ENCODE measurements at places on chromosomes 6 and 20.

- DNase-seq, result peak; percentile 75
These were observed 778 bp downstream of the PSMG4 start for GRCh38 chr6:3259491-3259958.

- DNase-seq, result no peak
These were observed 157.5 kb downstream of the ADGRG6 start for GRCh38 chr6:142459271-142459670.

DNA sequence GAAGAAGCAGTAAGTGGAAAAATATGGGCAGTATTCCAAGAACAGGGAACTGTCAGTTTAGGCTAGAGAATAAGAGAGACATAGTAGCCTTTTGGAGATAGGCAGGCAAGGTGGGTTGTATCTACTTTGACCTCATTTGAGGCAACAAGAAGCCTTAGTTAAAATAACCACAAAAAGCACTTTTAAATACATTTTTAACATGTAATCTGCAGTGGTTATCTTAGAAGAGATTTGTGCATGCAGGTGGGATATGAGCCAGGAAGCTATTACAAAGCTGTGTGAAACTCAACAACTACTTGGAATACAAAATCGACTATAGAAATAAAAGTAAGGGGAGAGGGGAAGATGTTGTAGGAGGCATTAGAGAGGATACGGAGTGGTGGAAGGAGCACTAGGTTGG is 143.7 kb upstream of the MCHR2 start:
- DNase-seq, result no peak

DNA sequence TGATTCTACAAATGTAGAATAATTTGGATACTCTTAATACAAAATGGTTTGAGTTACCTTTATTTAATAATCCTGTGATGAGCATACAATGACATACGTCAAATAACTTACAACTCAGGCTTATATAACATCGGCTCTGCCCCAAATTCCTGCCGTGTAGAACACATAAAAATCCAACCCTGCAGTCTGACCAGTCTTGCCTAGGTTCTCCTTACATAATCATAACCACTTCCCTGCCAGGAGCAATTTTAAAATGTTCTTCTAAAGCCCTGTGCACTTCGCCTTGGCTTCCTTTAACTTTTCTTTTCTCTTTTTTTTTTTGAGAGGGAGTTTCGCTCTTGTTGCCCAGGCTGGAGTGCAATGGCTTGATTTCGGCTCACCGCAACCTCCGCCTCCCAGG is 16.2 kb upstream of the IER3 start:
- DNase-seq, result no peak

GRCh38 chr6:85129881-85130280 is 320.0 kb upstream of the NT5E start:
- DNase-seq, result no peak

- no peak for DNase-seq
These were observed 74.5 kb downstream of the DACT2 start for GRCh38 chr6:168244961-168245551.

DNA sequence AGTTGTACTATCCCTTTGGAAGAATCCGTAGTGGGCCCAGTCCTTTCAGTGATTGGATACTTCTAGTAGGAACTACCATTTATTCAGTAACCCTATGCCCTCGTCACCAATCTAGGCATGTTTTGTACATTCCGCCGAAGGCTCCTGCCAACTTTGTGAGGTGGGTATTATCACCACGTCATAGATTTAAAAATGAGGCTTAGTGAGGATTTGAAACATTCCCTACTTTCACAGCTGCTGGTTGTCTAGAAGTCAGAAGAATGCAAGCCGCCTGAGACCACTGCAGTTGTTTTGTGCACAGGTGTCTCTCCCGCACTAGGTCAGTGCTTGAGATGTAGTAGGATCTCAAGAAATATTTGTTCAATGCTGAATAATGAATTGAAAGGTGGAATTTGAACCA is 32.6 kb downstream of the ENPP1 start:
- no peak for DNase-seq

- DNase-seq, result no peak
These were observed 36.4 kb upstream of the GCLC start for GRCh38 chr6:53581173-53581773.

GRCh38 chr6:99344289-99344688 is 5.2 kb downstream of the FAXC start:
- DNase-seq, result no peak

GRCh38 chr20:48015943-48016723 is 230.9 kb upstream of the SULF2 start:
- DNase-seq, result no peak

GRCh38 chr6:101706576-101706975 is 313.1 kb downstream of the GRIK2 start:
- no peak for DNase-seq

DNA sequence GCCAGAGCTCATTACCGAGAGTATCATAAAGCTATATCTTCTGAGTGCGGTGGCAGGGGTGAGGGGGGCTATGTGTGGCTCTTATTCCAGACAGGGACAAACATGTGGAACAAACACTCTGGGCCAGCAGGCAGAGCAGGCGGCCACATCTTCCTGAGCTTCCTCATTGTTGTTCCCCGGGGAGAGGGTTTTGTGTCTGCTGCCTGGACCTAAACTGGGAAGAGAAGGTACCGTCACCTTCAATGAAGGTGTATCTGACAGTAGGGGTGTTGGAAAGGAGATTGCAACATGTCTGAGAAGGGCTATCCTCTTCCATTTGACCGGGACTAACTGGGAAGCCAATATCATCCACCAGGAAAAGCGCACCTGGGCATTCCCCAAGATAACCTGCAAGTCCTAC is 1.6 kb upstream of the TFAP2D start:
- no peak for DNase-seq

- peak; percentile 96 for DNase-seq
These were observed 50.6 kb downstream of the SRC start for GRCh38 chr20:37396416-37397075.

DNA sequence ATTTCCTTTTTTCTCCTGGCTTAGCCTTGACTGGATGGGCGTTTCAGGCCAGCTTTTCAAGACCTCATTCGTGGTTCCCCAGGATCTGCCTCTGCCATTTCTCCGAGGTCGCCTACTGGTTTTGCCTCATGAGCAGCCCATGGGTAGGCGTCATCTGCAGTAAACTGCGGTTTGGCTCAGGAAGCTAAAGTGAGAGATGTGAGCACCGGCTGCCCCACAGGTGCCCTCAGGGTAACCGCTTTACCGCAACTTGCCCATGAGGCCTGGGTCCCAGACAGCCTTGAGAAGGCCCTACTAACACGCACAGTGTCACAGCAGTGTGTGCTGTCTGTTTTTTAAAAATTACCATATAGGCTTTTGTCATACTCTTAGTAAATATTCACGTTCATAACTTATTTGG is 53.4 kb upstream of the TBXT start:
- no peak for DNase-seq

DNA sequence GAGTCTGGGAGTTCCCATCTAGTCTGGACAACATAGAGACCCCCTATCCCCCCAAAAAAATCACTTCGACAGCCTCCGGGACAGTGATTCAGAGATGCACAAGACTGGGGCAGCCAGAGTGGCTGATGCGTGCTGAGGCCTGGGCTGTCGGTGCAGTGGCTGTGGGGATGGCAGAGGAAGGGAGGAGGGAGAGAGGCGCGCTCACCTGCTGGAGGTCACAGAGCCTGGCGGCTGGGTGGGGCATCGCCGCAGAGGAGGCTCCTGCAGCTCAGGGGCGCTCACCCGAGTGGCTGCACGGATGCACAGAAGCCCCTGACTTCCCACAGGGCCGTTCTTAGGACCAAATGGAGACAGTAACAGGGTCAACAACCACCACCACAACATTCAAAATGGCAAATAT is 182.8 kb downstream of the SMOC2 start:
- no peak for DNase-seq

DNA sequence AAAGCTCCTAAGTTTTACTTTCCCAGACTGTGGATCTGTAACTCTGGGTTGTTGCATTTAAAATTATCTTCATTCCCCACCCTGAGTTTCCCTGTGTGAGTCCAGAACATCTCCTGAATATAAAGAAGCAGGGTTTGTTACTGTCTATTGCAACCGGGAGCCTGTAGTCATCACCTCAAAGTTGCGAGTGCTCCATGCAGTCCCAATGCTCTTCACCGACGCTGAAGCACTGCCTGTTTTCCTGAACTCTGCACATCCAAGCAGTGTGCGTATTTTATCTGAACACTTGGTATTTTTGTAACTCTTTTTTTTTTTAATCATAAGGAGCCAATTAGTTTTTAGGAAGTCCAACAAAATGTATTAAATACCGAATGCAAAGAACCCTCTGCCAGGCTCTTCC is 907 bp upstream of the HLA-B start:
- DNase-seq, result no peak

- no peak for DNase-seq
These were observed 43.3 kb downstream of the SNX5 start for GRCh38 chr20:17925141-17925939.

- peak; percentile 40 for DNase-seq
These were observed 42.9 kb downstream of the RIOK1 start for GRCh38 chr6:7432391-7433120.

- DNase-seq, result peak; percentile 9
These were observed 76.1 kb downstream of the HCRTR2 start for GRCh38 chr6:55250400-55250799.

GRCh38 chr6:108020472-108021116 is 53.9 kb downstream of the OSTM1 start:
- DNase-seq, result no peak

DNA sequence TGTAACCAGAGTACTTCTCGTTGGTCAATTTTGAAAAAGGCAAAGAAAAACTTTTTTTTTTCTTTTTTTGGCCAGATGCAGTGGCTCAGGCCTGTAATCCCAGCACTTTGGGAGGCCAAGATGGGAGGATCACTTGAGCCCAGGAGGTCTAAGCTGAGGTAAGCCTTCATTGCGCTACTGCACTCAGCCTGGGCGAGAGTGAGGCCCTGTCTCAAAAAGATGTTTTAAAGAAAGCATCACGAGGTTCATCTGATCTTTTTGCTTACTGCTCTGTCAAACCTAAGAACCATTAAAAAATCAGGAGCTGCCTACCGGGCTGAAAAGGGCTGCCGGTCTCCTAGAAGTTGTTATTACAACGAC is 607 bp downstream of the LYRM2 start:
- DNase-seq, result no peak

DNA sequence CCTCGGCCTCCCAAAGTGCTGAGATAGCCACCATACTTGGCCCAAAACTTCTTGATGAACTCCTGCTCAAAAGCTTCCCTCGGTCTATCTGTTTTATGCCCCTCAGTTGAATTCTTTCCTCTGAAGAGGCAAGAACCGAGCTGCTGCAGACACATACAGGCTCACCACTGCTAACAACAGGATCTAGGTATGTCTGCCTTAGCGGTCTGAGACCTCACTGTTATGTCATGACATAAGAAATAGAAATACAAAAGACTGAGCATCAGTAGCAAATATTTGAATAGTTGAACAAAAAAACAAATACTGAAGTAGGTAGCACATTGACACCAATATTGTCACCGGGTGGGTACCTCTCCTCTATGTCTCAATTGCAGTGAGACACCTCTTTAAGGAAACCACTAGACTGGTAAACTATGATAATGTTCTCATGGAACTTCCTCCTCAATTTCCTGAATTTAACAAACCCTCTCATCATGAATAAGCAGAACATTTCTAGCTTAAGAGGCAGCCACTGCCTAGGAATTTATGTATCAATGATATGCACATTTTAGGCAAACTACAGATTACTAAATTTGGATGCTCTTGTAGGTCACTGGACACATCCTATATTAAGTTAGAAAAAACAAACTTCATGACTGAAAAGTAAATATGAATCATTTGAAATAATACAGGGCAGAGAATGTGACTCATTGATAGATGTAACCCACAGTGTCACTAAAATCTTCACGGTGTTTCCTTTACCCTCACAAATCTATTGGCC is 9.4 kb upstream of the STXBP5 start:
- no peak for DNase-seq

- DNase-seq, result no peak
These were observed 146.7 kb upstream of the TAB2 start for GRCh38 chr6:149170564-149171452.

DNA sequence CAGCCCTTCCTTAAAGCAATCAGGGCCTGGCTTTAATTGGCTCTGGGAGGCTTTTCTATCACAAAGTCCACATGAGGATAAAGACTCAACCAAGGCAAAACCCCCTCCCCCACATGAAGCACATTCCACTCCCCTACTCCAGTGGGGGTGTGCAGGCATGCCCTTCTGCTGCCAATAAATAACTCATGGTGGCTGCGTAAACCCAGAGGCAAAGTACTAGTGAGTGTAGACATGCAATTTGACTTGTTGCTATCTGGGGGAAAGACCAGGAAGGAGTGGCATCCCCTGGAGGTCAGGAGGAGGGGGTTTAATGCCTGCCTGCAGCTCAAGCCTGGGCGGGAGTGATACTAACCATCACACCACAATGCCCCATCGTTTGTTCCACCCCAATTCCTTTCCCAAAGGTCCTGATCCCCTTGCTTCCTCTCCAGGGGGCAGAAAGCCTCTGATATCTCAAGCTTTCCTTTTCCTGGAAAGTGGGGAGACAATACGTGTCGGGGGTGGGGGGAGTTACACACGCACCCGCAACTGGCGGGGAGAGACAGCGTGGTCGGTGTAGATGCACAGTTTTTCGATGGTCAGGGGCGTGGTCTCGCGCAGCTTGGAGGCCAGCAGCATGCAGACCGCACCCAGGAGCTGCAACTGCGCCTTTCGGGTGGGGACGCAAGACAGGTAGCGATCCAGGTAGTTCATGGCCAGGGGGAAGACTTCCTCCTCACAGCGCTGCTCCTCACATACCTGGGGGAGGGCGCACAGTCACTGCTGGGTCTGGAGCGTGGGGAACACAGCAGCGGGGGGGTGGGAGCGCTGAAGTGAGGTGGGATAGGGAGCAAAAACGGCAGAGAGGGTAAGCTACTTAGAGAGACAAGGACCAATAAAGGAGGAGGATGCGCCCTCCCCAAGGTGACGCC is 1.5 kb downstream of the CCND3 start:
- peak; percentile 37 for DNase-seq

DNA sequence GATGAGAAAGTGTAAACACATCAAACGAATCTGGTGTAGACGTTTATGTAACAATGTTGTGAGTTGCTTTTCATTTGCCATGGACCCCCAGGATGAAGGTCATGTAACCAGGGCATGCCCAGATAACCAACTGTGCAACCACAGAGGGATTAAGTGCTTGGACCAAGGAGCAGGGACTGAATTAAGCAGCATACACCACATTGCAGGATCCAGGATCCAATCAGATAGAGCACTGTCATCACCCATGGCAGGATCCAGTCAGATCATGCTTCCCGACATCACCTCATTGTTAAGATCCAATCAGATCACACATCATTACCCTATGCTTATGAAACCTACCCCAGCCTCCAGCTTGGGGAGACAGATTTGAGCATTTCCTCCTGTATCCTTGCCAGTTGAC is 74.3 kb upstream of the RCAN2 start:
- no peak for DNase-seq

GRCh38 chr6:135985471-135985870 is 134.0 kb downstream of the PDE7B start:
- no peak for DNase-seq

GRCh38 chr6:98835149-98836024 is 1.0 kb downstream of the POU3F2 start:
- DNase-seq, result peak; percentile 84

- no peak for DNase-seq
These were observed 8.4 kb upstream of the MAPK13 start for GRCh38 chr6:36121787-36122494.
